ENCODE measurements at places on chromosomes 2 and 18. TPM values are rescaled to one million over a fixed set of nuclear protein-coding genes. Genes with fewer than 3 reads are reported as not detected.

SLC9A4 gene
- not detected for polyA plus RNA-seq

ITGB6 gene
- polyA plus RNA-seq, result 3.0 TPM

STAT4 gene
- 1.0 TPM for polyA plus RNA-seq

ALPP gene
- polyA plus RNA-seq, result not detected

RFX8 gene
- not detected for polyA plus RNA-seq

GAREM1 gene
- 1.9 TPM for polyA plus RNA-seq

MROH2A gene
- polyA plus RNA-seq, result 1.6 TPM

SCG2 gene
- polyA plus RNA-seq, result 1.4 TPM

DNA sequence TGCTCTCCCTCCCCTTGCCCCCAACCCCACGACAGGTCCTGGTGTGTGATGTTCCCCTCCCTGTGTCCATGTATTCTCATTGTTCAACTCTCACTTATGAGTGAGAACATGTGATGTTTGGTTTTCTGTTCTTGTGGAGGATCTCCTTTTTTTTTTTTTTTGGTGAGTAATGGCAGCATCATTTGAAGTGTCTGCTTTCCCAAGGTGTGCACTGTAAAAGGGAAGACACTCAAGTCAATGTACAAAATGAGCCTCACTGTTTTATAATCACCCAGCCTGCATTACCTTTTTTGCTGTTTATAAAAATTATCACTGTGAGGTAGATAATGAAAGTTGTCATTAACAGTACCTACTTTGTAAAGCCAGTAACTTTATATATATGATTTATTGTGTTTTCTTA is 56.9 kb downstream of the INSIG2 start:
- no peaks in the 10 kb centered on the region for H3K27me3 ChIP-seq
- H3K27ac ChIP-seq, result no peak overlapping the region
- H3K4me3 ChIP-seq, result no peak overlapping the region
- no peak for DNase-seq

DNA sequence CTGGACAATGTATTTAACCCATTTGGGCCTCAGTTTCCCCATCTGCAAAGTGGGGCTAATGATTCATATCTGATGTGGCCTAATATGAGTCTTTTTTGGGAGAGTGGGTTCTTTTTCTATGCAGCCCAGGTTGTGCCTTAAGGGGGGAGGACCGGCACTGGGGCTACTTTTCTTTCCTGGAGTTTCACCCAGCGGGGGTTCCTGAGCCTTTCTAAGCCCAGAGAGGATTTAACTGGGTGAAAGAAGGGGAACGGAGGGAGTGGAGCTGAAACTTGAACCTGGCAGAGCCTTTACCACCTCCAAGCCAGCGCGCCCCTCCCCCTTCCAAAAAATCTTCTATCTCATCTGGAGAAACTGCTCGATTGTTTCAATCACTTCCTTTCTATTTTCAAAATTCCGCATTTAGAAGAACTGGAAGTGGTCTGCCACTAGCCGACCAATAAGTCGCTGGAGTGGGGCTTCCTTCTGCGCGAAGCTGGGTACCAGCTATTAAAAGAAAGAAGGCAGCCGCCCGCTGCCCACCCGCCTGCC is 205.0 kb upstream of the SMAD2 start:
- no peaks in the 10 kb centered on the region for H3K4me1 ChIP-seq
- peak overlapping the region; percentile 41 for H3K4me3 ChIP-seq
- no peak overlapping the region for H3K27ac ChIP-seq
- H3K36me3 ChIP-seq, result no peaks in the 10 kb centered on the region
- no peak for DNase-seq

DNA sequence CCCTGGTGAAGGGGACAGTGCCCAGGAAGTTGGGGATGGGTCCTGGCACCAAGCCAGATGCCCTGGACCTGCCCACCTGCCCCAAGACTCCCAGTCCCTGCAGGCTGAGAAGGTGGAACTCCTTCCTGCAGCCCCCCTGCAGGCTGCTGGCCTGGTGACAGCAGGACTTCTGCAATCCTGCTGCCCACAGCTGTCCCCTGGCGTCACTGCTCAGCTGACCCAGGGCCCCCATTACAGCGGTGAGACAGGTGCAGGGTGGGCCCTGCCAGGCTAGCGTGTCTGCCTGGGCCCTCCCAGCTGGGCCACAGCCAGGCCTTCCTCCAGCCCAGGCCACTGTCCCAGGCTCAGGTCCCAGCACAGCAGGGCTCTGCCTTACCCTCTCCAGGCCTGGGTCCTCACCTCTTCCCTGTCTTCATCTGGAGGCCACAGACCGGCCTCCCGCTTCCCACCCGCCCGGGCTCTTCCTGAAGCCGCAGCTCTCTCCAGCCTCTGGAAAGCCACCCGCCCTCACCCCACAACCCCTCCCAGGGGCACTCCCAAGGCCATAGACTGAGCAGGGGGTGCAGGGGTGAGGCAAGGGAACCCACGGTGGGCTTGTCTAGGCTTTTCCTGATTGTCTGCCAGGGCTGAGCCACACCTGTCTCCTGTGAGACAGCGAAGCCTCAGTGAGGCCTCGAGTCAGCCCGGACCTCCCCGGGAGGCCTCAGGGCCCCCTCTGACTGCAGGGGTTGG is 8.8 kb upstream of the ERFE start:
- H3K4me1 ChIP-seq, result no peaks in the 10 kb centered on the region
- DNase-seq, result no peak
- H3K27me3 ChIP-seq, result no peaks in the 10 kb centered on the region

GRCh38 chr2:8103085-8103708 is 578.7 kb upstream of the ID2 start:
- H3K4me3 ChIP-seq, result no peak overlapping the region
- H3K36me3 ChIP-seq, result no peaks in the 10 kb centered on the region
- H3K4me1 ChIP-seq, result peaks cover 6% of the 10 kb centered on the region
- no peak overlapping the region for H3K27ac ChIP-seq

DNA sequence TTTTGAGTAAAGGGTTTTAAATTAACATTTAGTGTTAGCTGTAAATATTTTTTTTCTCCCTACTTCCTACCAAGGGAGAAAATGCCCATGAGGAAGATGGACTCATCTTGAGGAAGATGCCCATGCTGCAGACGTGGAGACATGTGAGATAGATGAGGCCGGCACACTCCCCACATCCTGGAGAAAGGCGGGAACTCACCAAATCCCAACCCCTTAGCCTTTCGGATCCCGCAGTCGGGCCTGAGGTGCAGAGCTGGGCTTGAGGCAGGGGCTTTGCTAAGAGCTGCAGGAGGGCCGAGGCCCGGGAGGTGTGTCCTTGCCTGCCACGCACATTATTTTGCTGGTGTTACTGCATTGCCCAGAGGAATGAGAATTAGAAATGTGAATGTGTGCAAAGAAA is 137.9 kb downstream of the NAPG start:
- no peaks in the 10 kb centered on the region for H3K36me3 ChIP-seq
- no peak overlapping the region for H3K4me3 ChIP-seq
- no peak overlapping the region for H3K27ac ChIP-seq
- no peaks in the 10 kb centered on the region for H3K4me1 ChIP-seq

- H3K36me3 ChIP-seq, result no peaks in the 10 kb centered on the region
- DNase-seq, result no peak
- H3K4me1 ChIP-seq, result no peaks in the 10 kb centered on the region
- no peak overlapping the region for H3K4me3 ChIP-seq
- peak overlapping the region; percentile 12 for H3K27ac ChIP-seq
- H3K27me3 ChIP-seq, result no peaks in the 10 kb centered on the region
These were observed 218.5 kb downstream of the LDLRAD4 start for GRCh38 chr18:13437034-13437433.

- peak; percentile 35 for DNase-seq
- H3K27ac ChIP-seq, result no peak overlapping the region
- H3K27me3 ChIP-seq, result peaks cover 7% of the 10 kb centered on the region
- peak overlapping the region; percentile 62 for H3K4me3 ChIP-seq
- no peaks in the 10 kb centered on the region for H3K4me1 ChIP-seq
- no peaks in the 10 kb centered on the region for H3K36me3 ChIP-seq
These were observed 1.3 kb downstream of the SPTBN1 start for GRCh38 chr2:54457323-54458023.

DNA sequence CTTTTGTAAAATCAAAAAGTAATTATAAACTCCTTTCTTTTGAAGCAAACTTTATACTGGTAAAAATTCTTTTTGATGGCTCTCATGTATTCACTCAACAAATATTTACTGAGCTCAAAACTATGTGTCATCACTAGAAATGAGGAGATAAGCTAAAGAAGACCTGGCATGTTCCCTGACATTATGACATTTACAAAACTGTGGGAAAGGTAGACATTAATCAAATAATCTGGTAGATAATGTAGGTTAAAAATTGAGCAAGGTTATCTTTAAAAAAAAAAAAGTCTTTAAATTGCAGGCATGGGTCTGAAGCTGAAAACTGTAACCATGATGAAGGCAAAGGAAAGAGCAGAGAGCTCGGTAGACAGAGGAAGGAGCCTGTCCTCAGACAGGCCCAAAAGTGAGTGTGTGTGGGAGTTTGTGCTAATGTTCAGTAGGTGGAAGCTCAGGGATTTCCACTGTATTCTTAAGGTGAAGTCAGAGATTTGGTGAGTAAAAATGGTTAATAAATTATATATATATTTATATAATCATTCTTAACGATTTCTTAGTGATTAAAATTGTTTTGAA is 612.9 kb downstream of the LRP1B start:
- no peaks in the 10 kb centered on the region for H3K36me3 ChIP-seq
- H3K4me3 ChIP-seq, result no peak overlapping the region
- no peak for DNase-seq

- H3K36me3 ChIP-seq, result peaks cover 2% of the 10 kb centered on the region
- no peaks in the 10 kb centered on the region for H3K27me3 ChIP-seq
- H3K27ac ChIP-seq, result no peak overlapping the region
- no peaks in the 10 kb centered on the region for H3K4me1 ChIP-seq
- no peak for DNase-seq
These were observed 74.9 kb downstream of the ORC4 start for GRCh38 chr2:147945660-147946059.

- peak; percentile 28 for DNase-seq
- H3K4me1 ChIP-seq, result peaks cover 9% of the 10 kb centered on the region
- peak overlapping the region; percentile 19 for H3K4me3 ChIP-seq
- H3K27me3 ChIP-seq, result no peaks in the 10 kb centered on the region
- no peaks in the 10 kb centered on the region for H3K36me3 ChIP-seq
These were observed 4.4 kb downstream of the NFATC1 start for GRCh38 chr18:79400091-79400590.

GRCh38 chr18:9782073-9782857 is 74.2 kb downstream of the RAB31 start:
- DNase-seq, result peak; percentile 33
- H3K4me1 ChIP-seq, result peaks cover 2% of the 10 kb centered on the region
- no peaks in the 10 kb centered on the region for H3K27me3 ChIP-seq
- H3K27ac ChIP-seq, result peak overlapping the region; percentile 57
- H3K36me3 ChIP-seq, result no peaks in the 10 kb centered on the region
- H3K4me3 ChIP-seq, result no peak overlapping the region

- H3K27ac ChIP-seq, result no peak overlapping the region
- no peak overlapping the region for H3K4me3 ChIP-seq
- no peaks in the 10 kb centered on the region for H3K4me1 ChIP-seq
- H3K36me3 ChIP-seq, result no peaks in the 10 kb centered on the region
- DNase-seq, result no peak
These were observed 51.1 kb upstream of the EPC2 start for GRCh38 chr2:148593421-148593820.

GRCh38 chr18:3135536-3135935 is 84.2 kb downstream of the MYOM1 start:
- H3K27ac ChIP-seq, result no peak overlapping the region
- H3K27me3 ChIP-seq, result no peaks in the 10 kb centered on the region
- H3K4me1 ChIP-seq, result peaks cover 7% of the 10 kb centered on the region
- no peaks in the 10 kb centered on the region for H3K36me3 ChIP-seq
- no peak overlapping the region for H3K4me3 ChIP-seq

DNA sequence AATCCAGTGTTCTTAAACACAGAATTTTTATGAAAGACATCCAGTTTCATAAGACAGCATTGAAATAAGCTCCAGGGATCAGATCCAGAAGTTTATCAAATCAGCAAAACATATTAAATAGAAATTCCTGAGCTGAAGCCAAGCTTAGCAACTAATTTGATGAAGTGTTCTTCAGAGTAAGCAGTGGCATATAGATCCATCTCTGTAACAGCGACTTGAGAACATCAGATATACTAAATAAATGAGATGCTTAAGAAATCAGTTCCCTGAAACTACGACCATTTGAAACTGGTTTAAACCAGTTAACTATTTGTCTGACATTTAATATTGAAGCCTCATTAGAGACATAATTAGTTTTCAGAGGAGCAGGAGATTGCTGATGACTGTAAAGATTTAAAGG is 34.1 kb downstream of the PPP1R1C start:
- no peaks in the 10 kb centered on the region for H3K27me3 ChIP-seq
- no peak for DNase-seq
- no peak overlapping the region for H3K27ac ChIP-seq
- H3K4me1 ChIP-seq, result no peaks in the 10 kb centered on the region

DNA sequence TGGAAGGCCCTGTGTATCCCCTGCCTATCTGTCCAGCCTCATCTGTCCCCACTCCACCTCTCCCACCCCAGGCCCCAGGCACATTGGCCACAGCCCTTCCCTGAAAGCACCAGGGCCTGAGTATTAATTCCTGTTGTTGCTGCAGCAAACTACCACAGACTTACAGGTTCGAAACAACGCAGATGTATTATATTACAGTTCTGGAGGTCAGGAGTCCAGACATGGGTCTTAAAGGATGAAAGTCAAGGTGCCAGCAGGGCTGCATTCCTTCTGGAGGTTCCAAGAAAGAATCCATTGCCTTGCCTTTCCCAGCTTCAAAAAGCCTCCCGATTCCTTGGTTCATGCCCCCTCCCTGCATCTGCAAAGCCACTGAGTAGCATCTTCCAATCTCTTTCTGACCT is 78.7 kb upstream of the LAPTM4A start:
- H3K27me3 ChIP-seq, result no peaks in the 10 kb centered on the region
- no peaks in the 10 kb centered on the region for H3K36me3 ChIP-seq
- H3K4me3 ChIP-seq, result no peak overlapping the region

- no peaks in the 10 kb centered on the region for H3K27me3 ChIP-seq
- no peak for DNase-seq
- H3K27ac ChIP-seq, result no peak overlapping the region
- no peaks in the 10 kb centered on the region for H3K36me3 ChIP-seq
- no peaks in the 10 kb centered on the region for H3K4me1 ChIP-seq
These were observed 133.6 kb upstream of the ERBB4 start for GRCh38 chr2:212672186-212672585.

- H3K27ac ChIP-seq, result no peak overlapping the region
- no peaks in the 10 kb centered on the region for H3K4me1 ChIP-seq
- DNase-seq, result no peak
- no peaks in the 10 kb centered on the region for H3K27me3 ChIP-seq
- H3K36me3 ChIP-seq, result no peaks in the 10 kb centered on the region
These were observed 656.9 kb downstream of the EPHA4 start for GRCh38 chr2:220915092-220915623.

DNA sequence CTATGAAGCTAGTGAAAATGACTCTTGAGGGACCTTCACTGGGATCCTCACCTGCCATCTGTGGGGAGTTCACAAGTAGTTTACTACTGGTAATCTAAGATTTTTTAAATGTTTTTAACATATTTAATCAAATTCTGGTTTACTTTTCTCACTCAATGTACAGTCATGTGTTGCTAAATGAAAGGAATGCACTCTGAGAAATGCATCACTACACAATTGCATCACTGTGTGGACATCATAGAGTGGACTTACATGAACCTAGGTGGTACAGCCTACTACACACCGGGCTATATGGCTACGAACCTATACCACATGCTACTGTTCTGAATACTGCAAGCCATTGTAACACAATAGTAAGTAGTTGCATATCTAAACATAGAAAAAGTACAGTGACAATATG is 528.0 kb downstream of the BCL11A start:
- no peaks in the 10 kb centered on the region for H3K27me3 ChIP-seq
- no peaks in the 10 kb centered on the region for H3K4me1 ChIP-seq
- DNase-seq, result no peak
- H3K4me3 ChIP-seq, result no peak overlapping the region
- H3K27ac ChIP-seq, result no peak overlapping the region

All from small intestine (tissue), 16 donors.